ENCODE measurements at places on chromosomes 11 and 22.

- no peak for DNase-seq
These were observed 12.3 kb downstream of the MYRF start for GRCh38 chr11:61764606-61765260.

- DNase-seq = no peak
These were observed 105.9 kb upstream of the C11orf58 start for GRCh38 chr11:16632295-16633200.

DNA sequence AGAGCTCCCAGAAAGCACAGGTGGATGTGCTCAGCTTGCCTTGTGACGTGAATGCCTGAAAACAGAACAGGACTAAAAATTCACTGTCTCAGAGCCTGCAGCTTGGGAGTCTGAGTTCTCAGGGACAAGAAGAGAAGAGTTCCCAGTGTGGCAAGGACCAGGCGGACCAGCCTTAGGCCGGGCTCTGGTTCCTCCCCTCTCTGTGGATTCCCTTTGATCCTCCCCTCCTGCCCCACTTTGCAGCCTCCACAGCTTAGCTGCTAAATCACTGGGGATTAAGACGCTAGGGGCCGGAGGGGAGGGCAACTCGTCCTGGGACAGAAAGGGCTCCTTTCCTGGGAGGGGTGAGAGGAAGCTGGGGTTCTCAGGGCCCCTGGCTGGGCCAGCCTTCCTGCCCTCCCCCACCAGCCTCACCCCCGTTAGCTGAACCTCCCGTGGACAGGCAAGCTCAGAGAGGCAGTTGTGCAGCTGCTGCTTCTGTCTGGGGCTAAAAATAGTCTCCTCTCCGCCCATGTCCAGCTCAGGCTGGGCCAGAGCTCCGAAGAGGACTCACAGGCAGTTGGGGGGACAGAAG lies 29.9 kb upstream of the JAM3 start:
- DNase-seq = no peak

DNA sequence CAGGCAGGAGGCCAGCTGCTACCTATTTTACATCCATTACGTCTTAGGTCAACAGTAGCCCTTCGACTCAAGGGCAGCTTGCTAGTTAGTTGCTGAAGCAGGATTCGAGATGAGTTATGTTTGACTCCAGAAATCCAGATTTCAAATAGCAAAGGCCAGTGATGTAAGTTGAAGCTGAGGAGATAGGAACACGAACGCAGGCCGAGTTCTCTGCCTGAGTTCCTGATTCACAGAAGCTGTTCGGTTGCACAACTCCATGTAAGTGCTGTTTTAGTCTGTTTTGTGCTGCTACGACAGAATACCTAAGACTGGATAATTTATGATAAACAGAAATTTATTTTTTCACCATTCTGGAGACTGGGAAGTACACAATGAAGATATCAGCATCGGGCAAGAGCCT lies 111.2 kb downstream of the SLC1A2 start:
- DNase-seq = no peak

DNA sequence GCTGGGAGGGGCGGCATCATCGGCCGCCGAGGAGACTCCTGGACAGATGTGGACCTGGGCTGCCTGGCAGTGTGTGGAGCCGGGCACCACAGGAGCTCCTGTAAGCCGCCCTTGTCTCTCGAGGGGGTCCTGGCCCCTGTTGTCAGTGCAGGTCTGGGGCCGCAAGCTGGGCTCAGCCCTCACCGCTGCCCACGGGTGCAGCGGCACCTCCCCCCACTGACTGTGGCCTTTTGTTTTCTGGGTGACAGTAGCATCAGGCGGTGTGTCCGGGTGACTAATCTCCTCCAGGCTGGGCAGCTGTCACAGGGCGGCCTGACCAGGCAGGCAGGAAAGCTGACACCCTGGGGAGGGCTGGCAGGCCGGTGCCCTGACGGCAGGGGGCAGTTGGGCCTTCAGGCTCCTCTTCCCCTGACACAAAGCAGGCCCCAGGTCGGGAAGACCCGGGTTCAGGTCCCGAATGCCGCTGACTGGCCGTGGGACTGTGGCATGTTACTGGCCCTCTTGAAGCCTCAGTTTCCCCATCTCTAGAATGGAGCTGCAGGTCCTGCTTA lies 16.3 kb downstream of the DGKZ start:
- no peak for DNase-seq

DNA sequence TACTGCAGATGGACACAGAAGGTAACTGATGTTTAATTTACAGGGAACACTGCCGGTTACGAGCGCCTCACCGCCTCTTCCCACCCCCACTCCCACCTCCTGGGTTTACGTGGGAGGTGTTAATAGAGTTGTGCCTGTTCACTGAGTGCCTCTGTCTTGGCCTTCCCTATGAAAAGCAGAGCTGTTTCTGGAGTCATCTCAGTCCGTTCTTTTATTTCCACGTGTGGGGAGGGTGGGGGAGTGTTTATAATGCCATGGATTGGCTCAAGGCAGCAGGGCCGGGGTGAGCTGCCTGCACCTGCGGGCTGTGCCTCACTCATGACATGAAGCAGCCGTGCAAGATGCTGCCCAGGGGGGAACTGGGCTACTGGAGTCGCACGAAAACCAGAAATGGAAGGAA lies 322.7 kb downstream of the CADM1 start:
- DNase-seq = no peak

GRCh38 chr11:69348414-69349235 lies 54.7 kb downstream of the MYEOV start:
- DNase-seq = no peak

GRCh38 chr11:31919175-31919574 lies 108.1 kb upstream of the PAX6 start:
- DNase-seq = no peak

DNA sequence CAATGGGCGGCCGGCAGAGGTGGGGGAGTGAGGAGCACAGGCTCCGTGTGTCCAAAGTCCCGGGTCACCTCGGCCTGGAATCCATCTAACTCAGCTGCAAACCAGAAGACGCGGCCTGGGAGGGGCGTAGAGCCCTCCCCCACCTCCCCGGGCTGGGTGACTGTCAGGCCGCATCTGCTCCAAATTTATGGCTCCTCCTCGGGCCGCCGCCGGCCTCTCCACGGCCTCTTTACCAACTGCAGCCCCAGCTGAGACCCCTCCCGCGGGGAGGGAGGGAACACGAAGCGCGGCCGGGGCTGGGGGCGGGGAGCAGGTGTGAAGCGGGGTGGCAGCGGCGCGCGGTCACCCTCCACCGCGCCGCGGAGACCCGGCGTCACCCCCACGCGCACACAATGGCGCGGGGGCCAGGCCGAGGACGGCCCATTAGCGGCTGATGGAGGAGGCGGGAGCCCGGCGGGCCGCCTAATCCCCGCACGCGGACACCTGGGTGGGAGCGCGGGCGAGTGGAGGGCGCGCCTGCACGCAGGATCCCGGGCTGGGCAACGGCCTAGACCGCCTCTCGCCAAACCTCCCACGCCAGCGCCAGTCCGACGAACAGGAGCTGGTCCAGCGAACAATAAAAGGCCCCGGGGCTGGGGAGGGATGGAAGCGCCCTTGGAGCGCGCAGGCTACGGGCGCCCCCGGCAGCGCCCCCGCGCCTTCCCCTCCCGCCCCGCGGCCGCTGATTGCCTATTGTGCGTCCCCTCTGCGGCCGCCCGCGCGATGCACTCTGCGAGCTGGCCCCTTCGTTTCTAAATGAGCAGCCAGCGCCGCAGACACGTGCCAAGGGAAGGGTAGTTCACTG lies 25.9 kb upstream of the ROBO3 start:
- DNase-seq = no peak

DNA sequence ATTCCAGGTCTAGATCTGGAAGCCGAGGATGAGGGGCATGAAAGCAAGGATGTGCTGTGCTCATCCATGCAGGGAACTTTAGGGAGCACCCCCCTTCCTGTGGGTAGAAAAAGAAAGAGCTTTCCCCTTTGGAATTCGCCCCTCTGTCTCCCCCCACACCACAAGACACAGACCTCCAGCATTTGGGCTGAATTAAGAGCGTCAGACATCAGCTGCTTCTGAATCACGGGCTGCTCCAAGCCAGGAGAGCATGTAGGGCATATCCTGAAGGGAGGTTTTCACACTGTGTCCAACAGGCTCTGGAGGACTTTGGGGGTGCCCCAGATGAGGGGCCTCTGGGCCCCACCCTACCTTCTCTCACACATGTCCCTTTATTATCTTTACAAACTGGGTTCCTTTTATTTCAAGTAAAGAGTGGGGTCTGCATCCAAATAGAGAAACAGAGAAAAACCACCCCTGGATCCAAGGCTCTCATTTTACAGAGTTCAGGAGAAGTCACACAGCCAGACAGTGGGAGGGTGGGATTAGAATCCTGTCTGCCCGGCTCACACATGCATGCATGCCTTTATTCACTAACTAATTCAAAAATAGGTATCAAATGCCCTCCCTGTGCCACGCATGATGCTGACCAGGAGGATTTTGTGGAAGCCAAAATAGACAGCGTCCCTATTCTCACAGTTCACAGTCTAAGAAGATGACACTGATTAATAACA lies 52.8 kb downstream of the LRRC32 start:
- no peak for DNase-seq

GRCh38 chr11:122234257-122234656 lies 118.2 kb upstream of the BLID start:
- DNase-seq = no peak
